ENCODE measurements at places on chromosomes 13 and 19.

- no peak for DNase-seq
These were observed 345.8 kb downstream of the RBM26 start for GRCh38 chr13:79060216-79060615.

- no peak for DNase-seq
These were observed 1142.8 kb downstream of the PCDH9 start for GRCh38 chr13:66087269-66087710.

DNA sequence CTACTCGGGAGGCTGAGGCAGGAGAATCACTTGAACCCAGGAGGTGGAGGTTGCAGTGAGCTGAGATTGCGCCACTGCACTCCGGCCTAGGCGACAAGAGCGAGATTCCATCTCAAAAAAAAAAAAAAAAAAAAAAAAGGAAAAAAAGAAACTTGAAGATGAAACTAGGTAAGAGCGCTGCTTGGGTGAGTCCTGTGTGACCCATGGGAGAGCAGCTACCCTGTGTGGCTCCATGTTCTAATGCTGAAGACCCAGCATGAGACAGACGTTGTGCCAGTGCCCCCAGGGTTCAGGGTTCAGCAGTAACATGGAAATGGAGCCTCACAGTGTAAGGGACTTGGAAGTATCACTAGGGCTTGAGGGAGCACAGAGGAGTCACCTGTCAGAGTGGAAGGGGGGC lies 5.9 kb downstream of the ZNF784 start:
- DNase-seq: no peak

GRCh38 chr13:99944606-99945005 lies 27.0 kb downstream of the ZIC5 start:
- DNase-seq: no peak

GRCh38 chr13:113295776-113296175 lies 1.3 kb upstream of the LAMP1 start:
- no peak for DNase-seq

DNA sequence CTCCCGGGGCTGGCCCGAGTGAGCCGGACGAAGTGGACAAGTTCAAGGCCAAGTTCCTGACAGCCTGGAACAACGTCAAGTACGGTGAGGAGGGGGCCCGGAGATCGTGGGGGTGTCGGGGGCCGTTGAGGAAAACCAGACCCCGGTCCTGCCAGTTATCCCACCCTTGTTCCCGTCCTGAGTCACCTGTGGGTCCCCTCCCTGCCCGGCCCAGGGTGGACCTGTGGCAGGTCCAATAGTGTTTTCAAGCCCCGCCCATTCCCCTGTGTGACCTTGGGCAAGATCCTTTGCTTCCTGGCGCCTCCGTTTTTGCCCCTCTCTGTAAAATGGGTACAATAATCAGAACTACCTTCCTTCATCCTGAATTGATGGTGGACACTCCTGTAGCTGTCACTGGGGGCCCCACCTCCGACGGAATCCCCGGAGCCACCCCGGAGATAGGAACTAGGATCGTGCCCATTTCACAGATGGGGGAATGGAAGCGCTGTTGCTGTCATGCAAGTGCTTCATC lies 593 bp downstream of the ATG4D start:
- DNase-seq: no peak

- DNase-seq: no peak
These were observed 708 bp upstream of the ERCC1 start for GRCh38 chr19:45424191-45425058.

DNA sequence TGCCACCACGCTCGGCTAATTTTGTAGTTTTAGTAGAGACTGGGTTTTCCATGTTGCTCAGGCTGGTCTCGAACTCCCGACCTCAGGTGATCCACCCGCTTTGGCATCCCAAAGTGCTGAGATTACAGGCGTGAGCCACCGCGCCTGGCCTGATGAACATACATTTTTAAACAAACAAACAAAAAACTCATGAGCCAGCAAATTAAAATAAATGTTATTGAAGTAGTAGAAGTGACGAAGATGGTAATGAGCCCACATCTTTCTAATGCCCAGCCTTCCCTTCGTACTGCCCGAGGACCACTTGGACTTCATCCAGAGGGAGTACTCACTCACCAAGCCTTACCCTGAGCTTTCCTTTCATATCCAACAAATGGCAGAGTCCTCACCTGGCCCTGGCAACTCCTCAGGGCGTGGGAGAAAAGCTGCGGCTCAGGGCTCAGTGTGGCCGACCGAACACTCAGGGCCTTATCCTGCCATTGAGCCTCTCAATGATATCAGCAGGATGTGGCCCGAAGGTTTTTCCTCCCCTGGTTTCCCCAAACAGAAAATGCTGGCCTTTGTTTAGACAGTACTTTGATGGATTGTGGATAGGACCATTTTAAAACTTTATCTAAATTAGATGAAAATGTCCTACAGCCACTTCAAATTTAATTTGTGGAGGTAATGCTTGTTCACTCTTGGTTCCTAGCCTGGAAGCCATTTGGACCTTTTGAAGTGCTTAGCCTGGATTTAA lies 22.8 kb upstream of the ABCC4 start:
- no peak for DNase-seq

- no peak for DNase-seq
These were observed at the start of gene NACC1 for GRCh38 chr19:13117772-13118423. TSS of gene NACC1 (plus strand) at chr19:13118264. CDS start at chr19:13135208, 16,944 bp downstream.

DNA sequence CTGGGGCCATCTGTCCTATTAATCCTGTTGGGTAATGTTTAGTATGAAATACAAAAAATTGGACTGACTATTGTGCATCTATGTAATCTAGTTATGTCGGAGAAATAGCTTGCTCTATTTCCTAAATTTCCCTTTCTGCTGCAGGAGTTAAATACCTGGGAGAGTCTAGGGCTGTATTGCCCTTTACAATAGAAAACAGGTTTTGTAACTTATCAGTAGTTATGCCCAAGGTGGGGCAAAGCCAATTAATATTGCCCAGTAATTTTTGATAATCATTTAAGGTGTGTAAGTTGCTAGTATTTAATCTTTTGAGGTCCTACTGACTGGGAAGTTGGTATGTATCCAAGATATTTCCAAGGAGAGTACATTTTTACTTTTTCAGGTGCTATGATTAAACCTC lies 838.1 kb downstream of the DACH1 start:
- DNase-seq: no peak

- DNase-seq: no peak
These were observed 44.7 kb downstream of the PSPC1 start for GRCh38 chr13:19737844-19738557.

DNA sequence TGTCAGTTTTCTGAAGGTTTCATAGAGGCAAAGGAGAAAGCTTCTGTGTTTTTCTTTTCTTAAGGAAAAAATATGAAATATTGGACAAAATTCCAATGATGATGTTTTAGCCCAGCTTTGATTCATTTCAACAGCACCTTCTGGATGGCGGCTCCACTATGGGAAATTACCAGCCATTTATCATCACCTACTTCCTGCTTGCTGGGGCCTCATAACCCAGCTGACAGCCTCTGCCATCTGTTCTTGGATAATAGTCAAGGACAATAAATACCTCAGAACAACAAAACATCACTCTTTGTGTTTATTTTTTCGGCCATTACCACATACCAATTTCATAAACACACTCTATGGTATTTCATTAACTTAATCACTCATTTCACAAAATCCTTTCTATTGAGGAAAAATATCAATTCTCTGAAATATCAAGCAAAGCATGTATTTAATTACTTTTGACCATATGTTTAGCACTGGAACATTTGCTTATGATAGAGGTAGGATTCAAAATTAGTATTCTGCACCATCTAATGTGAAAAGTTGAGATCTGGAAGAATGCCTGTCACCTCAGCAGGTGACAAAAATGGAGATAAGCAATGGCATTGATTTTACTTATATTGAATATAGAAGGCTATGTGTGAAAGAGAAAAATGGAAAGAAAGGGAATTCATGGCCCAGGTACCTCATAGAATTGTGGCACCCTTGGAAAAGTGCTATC lies 629.7 kb downstream of the LIG4 start:
- DNase-seq: no peak

- DNase-seq: no peak
These were observed 56.8 kb downstream of the THSD1 start for GRCh38 chr13:52348983-52349780.

DNA sequence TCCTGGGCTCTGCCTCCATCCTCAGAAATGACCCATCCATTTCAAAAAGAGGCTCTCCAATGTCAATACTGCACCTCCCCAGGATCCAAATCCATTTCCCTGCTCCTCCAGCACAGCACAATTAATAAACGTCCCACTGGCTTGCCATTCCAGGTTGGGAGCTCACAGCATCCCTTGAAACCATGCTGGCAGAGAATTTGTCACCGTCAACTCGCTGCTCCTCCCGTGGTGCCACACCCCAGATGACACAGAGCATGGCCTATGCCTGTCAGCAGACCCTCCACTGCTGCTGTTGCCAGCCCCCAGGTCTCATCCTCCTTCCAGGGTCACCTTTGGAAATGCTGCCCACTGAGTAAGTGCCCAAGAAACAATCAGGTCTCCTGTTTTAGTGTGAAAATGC lies 53.0 kb upstream of the UQCRFS1 start:
- DNase-seq: no peak

DNA sequence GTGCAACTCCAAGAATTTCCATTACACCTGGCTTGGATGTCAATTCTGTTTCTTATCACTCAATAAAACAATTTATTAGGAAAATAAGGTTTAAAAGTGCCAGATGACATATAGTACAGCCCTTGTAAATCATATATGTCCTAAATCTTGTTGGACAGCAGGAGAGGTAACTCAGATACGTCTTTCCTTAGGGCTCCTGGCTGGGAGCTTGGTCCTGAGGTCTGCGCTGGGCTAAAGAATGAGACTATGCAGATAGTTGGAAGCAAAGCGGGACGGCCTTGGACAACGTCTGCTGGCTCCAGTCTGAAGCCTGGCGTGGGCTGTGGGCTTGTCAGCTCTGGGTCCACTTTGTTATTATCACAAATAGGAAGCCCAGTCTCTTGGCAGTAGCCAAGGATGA lies 377.0 kb downstream of the DLEU7 start:
- DNase-seq: no peak

GRCh38 chr13:102875256-102875655 lies 29.4 kb downstream of the ERCC5 start:
- no peak for DNase-seq

DNA sequence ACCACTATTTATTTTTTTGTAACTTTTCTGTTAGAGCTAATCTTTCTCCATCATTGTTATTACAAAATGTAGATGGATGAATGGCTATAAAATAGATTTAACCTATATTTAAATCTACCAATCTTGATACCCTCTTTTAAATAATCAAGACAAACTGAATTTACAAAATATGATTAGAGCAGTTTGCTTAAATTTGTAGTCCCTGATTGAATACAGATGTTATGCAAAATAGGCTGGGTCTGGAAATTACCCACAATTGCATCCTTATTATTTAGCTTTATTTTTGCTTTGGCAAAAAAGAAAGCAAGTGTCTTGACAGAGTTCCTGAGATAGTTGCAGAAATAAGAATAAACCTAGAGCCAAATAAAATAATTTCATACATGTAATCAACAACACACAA lies 352.8 kb downstream of the KLF12 start:
- no peak for DNase-seq

- no peak for DNase-seq
These were observed 150.7 kb downstream of the KCTD15 start for GRCh38 chr19:33947265-33947964.

GRCh38 chr19:10736916-10737551 lies 19.2 kb downstream of the DNM2 start:
- no peak for DNase-seq

DNA sequence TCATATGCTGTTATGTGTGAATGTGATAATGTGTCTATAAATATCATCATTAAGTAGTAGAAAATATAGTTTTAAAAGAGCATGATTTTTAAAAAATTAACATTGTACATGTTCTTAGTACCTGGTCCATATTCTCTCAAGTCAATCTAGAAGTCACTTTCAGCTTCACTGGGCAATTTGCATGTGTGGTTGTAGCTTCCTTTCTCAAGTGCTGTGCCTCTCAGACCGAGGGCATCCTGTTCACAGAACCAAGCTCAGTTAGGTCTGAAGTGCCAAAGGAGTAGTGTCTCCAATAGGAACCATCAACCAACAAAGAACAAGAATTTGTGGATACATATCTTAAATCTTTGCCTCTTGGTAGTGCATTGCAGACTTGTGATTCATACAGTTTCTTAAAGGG lies 541.8 kb upstream of the SLC10A2 start:
- DNase-seq: no peak

DNA sequence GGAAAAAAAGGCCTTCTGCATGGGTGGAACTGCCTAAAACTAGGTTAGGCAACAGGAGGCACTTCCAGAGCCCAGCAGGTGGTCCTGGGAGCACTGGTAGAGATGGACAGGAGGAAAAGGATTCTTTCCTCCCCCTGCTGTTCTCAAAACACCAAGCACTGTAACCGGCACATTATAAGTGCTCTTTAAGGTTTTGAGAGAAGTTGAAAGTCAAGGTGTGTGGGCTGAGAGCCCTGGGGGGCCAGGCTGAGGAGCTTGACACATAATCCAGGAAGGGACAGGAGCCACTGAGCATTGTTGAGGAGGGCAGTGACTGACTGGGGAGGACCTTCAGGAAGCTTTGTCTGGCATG lies 32.3 kb downstream of the SPATA13 start:
- no peak for DNase-seq

DNA sequence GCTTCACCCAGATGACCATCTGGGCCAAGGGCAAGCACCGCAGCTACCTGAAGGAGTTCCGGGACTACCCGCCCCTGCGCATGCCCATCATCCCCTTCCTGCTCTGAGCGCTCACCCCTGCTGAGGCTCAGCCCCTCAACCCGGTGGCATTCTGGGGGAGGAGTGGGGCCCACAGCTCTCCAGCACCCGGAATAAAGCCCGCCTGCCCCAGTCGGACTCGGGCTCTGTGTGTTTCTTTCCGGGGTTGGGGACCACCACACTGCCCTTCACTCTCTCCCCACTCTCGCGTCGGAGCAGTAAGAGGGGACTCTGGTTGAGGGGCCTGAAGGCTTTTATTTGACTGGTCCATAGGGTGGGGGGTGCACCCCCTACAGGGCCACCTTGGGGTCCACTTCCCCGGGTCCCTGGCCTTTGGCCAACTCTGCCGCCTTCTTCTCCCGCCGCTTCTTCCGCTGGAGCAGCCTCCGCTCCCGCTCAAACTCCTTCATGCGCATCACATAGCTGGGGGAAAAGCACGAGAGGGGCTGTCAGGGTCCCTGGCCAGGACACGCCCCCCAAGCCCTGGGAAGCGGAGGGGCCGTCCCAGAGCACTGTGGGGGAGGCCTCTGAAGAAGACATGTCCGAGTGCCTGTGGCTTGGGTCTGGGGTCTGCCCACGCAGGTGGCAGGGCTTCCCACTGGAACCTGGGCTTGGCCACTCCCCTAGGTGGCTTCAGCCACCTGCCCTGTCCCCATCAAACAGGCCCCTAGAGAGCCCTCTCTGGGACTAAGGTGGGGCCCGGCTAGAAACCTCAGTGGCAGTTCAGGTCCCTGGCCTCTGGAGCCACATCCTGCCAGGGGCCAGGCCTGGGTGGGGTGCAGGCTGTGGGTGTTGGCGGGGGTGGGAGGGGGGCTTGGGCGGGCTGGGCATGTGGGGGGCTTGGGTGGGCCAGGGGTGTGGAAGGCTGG lies 5.8 kb downstream of the NDUFB7 start:
- no peak for DNase-seq
